PC-3 (cell line): ENCODE measurements at places on chromosomes 12 and 14. TPM values are rescaled to one million over a fixed set of nuclear protein-coding genes. Genes with fewer than 3 reads are reported as not detected.

The TMEM229B gene
- not detected in 2 replicates for total RNA-seq

The HELB gene
- 2.1 and 2.7 TPM in 2 replicates for total RNA-seq

The A2M gene
- not detected in 2 replicates for total RNA-seq

The IL22 gene
- total RNA-seq, result not detected in 2 replicates

The OR6C6 gene
- total RNA-seq, result not detected in 2 replicates
